ENCODE measurements at places on chromosomes 12 and 14.
A peak's percentile ranks its signal among the peaks of the same experiment; 100 is the strongest.

DNA sequence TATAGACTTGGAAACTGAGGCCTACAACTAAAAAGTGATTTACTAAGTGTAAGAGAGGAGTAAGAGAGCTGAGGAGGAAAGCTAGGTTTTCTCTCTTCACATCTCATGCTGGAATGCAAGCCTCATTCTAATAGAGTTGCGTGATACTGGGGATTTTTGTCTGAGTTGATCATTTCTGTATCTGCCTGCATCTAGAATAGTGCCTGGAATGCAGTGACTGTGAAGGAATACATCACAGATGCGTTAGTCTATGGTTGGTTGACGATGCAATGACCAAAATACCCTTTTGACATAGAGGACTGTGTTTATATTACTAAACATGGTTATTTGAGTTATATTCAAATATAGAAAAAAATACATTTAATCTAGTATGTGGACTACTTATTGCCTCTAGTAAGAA is 9.2 kb upstream of the TMEM117 start:
- DNase-seq = no peak

DNA sequence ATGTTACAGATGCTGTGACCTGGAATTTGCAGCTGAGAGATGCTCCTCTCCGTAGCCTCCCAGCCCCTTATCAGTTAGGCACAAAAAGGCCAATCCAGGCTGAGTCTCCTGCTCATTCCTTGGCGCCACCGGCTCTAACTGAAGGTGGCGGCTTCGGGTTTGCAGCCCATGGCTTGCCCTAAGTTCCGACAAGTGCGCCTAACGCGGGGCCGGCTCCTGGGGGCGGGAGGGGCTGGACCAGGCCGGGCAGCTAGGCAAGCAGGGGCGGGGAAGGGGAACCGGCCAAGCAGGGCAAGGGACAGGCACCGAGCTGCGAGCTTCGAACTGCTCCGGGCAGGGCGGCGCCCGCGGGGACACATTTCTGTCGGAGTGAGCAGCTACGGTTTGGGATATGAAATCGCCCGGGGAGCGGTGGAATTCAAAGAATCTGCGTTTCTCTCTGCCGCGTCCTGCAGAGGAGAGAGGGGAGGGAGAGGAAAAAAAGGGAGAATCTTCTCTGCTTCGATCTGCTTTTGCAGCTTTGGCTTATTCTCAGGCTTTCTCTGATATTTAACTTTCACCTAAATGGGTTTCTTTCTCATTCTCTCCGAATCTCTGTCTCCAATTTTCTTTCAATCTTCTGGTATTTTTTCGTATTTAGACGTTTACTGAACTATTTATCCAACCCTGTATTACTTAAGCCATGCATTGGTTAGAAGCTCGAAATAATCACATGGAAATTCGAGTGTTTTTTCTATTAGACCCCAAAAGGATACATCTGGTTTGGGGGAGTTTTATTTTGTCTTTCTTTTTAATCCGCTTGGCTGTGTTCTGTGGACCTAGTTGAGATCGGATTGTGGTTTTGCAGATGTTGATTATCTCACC is 1.6 kb upstream of the HOXC12 start:
- DNase-seq = no peak

DNA sequence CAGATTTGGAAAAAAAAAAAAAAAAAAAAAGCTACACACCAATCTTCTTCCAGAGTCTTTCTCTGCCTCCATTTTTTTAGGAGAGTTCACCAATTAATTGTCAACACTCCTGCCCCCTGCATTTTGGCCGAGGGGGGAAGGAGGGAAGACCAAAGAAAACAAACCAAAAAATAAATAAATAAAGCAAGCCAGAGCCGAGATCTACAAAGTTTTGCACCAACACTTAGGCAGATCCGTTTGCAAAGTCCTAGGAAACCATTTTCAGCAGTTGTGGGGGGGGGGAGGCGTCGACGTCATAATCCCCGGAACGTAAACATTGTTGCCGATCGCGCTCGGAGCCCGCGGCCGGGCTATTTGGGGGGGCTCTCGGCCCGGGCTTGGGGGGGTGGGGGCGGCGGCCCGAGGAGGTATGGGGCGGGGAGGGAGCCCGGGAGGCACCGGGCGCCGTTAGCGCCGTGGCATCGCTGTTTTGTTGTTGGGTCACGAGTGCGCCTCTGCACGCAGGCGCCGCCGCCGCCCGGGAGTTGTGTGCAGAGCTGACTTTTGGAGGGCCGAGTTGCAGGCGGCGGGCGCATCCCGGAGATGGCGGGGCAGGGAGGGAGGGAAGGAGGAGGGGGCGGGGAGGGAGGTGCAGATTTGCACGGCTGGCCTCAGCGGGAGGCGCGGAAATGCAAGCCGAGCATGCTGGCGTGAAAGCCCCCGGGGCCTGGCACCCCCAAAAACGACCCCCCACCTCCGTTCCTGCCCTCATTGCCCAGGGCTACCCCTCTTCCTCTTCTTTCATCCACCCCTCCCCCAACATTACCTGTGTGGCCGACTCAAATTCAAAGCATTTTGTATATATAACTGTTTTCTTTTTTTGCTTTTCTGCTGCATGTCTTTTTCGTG is 598 bp downstream of the KDM2B start:
- DNase-seq = peak; percentile 60

DNA sequence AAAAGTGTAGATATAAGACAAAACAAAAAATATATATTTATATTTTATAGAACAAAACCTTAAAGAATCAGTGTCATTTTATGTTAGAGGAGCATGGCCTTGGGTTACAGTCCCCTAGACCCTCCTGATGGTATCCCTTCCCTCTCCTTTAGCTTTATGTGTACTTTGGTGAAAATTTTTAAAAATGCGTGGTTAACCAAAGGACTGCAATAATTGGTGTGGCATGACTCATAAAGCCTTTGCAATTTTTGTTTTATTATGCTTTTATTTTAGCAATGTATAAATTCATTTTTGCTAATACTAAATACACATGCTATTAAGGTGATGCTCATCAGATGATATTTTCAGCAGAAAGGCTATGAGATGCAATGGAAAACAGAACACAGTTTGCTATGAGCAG is 264.4 kb downstream of the SYT1 start:
- DNase-seq = no peak

GRCh38 chr14:75301666-75302325 is 23.2 kb downstream of the FOS start:
- DNase-seq = no peak

DNA sequence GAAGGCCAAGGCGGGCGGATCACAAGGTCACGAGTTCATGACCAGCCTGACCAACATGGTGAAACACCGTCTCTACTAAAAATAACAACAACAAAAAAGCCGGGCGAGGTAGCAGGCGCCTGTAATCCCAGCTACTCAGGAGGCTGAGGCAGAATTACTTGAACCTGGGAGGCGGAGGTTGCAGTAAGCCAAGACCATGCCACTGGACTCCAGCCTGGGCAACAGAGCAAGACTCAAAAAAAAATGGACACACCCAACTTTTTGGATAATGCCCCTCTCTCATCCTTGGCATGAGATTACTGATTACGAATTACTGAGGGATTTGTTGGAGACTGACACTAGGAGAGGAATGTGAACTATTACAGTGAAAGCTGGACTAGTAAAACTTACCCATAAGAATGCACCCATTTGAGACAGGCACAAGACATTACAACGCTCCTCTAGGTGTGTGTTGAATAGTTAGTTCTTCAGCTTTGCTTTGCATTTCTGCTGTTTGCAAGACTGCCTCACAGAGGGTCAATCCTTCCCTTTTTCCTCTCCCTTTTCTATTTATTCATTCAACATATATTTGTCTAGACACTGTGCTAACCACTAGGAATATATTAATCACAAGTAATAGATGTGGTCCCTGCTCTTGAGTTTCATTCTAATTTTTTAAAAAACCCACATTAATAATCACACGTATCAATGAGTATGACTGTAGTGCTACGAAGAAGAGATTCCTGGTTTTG is 46.0 kb upstream of the OR5AU1 start:
- DNase-seq = no peak

GRCh38 chr12:91099341-91099740 is 12.0 kb downstream of the LUM start:
- DNase-seq = no peak

- DNase-seq = no peak
Measured at GRCh38 chr14:104427131-104427851, 152.3 kb upstream of the C14orf180 start.

DNA sequence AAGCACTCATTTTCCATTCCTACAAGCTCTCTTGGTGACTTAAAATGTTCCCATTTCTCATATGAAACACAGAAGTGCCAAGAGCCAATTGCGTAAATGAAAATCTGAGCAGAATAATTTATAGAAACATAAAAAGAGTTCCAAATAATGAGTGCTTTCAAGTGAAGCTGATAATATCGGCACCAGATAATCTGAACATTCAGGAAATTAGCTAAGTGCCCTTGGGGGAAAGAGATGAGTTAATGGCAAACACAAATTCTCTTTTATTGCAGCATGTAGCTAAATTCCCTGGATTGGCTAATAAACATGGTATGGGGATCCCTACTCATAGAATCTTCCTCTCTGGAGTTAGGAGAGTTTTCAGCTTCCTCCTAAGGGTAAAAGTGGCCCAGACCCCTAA is 46.7 kb downstream of the DAD1 start:
- no peak for DNase-seq

DNA sequence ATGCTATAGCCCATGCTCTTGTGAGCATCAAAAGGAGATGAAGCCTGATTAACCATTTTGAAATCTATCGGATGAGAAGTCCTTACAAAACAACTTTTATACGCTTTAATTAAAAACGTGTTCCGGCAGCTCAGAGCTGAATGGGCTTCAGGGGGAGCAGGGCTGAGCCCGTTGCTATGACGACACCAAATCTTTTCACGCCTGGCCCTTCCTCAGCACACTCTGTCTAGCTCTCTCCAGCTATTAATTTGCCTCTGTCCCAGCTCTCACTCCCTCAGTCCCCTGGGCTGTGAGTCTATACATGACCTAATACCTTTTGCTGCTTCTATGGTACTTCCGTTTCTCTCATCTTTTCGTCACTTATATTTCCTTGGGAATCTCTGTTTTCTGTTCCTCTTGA is 15.8 kb downstream of the FOXA1 start:
- no peak for DNase-seq

DNA sequence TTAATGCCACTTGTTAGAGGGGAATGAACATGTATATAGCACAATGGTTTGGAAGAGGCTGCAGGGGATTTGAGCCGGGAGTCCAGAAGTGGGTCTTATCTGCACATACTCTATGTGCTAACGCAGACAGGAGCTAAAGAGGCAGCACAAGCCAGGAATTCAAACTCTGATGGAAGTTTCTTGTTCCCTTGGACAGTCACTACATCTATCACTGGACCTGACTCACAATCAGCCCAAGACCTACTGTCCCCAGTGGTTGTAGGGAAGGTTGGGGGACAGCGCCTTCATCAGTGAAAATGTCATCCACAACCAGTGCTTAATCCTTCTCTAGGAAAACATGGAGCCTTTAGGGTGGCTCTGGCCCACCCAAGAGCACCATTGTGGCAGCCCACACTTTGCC is 107.8 kb downstream of the GCH1 start:
- no peak for DNase-seq

DNA sequence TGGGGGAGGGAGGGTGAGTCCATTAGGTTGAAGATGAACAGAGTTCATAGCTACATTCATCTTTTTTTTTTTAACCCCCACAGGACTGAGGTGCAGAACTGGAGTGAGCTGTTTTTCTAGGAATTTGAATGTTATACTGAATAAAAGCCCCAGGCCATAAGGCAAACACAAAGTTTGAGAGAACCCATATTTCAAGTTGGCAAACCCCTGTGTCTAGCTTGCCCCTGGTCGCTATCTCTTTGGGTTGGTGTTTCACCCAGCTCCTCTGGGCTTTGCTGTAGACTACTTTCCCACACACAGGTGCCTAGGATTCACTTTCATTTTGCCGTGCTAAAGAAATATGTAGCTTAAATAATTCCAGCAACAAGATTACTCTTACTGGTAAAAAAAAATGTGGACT is 5.2 kb upstream of the LMO3 start:
- no peak for DNase-seq

GRCh38 chr12:11877869-11878780 is 192.6 kb upstream of the BCL2L14 start:
- DNase-seq = no peak

GRCh38 chr14:94314890-94315289 is 8.2 kb downstream of the SERPINA6 start:
- no peak for DNase-seq

- DNase-seq = no peak
Measured at GRCh38 chr14:98903371-98903770, 368.6 kb downstream of the BCL11B start.

DNA sequence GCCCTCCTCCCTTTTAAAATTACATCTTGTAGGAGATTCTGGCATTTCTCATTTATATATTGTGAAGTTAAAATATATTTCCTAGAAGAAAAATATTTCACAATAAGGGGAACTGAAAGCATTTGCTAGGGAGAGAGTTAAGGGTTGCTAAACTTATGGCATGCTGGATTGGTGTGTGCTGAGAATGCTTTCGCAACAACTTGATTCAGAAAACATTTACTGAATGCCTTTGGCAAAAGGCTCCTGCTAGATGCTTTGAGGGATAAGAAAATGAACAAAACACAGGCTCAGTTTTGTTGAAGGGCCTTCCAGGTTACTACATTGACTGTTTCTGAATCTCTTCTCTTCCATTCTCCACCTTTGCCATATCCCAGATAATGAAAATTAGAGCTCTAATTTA is 67.5 kb downstream of the DIP2B start:
- DNase-seq = no peak

DNA sequence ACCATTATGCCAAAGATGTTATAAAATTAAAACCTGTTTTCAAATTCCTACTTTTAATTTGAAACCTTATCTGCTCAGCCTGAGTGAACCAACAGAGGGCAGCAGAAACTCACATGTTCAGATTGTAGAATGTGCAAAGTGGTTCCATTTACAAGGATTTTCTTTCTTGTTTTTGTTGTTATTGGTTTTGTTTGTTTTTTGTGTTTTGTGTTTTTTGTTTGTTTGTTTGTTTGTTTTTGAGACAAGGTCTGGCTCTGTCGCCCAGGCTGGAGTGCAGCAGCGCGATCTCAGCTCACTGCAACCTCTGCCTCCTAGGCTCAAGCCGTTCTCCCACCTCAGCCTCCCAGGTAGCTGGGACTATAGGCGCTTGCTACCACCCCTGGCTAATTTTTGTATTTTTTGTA is 22.8 kb upstream of the GARIN2 start:
- DNase-seq = no peak

GRCh38 chr12:125004621-125005020 is 11.2 kb downstream of the BRI3BP start:
- DNase-seq = no peak
